Activated CD4-positive, CD25-positive, alpha-beta regulatory T cell (primary cell): ENCODE measurements at places on chromosomes 3 and 15.

GRCh38 chr15:78004919-78005634, 72.4 kb downstream of the TBC1D2B start:
- no peak for DNase-seq

GRCh38 chr3:53511246-53511645, 16.8 kb downstream of the CACNA1D start:
- DNase-seq, result no peak

DNA sequence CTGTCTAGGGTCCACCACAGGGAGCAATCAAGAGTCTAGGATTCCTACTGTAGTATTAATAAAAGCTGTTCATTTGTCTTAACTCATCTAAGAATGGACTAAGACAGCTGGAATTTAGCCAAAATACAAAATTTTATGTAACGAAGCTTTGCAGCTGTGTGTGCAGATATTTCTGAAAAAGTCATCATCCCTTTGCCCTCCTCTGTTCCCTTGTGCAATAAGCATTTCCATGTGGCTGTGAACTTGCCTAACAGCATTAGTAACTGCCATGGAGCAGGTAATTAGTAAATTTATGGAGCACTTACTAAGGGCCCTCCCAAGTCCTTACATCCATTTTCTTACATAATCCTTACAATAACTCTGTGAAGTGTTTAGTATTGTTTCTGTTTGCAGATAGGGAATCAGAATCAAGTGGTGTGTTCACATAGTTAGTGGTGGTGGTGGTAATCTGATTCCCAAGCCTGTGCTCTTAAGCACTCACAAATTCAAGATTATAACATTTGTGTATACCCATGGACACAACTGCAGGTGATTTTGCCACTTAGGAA, 114.5 kb downstream of the RARB start:
- no peak for DNase-seq

DNA sequence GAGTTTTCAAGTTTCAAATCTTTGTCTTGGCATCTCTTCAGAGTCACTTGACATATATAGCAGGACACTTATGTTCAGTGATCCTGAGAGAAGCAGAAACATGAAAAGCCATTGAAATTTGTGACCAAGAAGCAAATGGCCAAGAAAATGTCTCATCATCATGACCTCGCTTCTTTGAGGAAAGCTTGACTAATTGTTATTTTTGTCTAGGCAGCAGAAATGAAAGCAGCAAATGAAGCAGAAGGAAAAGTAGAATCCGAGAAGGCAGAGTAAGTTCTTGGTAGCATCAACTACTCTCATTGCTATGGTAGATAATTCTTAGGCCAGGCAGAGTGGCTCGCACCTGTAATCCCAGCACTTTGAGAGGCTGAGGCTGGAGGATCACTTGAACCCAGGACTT, 127.7 kb upstream of the CHRM5 start:
- DNase-seq, result no peak

DNA sequence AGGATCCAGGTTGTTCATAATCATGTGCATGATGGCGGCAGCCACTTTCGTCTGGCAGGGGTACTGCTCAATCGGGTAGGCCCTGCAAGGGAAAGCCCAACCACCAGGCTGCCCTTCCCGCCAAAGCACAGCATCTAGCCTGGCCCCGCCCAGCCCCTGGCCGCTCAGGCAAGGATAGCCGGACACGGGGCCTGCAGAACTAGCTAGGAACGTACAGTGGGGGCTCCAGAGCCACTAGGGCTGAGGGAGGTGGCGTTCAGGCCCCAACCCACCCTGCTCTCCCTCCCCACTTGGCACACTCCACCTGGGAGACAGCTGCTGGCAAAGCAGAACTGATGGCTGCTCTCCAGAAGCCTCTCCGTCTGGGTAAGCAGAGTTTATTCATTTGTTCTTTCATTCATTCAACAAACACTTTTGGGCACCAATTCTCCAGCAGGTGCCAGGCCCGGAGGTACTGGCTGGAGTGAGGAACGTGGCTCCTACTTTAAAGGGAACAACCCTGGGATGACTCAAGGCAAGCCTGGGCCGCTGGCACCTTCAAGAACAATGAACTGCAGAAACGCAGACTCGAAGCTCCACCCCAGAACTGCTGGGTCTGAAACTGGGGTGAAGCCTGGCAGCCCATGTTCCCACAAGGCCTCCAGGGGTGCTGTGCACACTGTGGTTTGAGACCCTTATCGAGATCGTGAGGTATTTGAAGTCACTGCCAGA, 7.8 kb downstream of the UROC1 start:
- DNase-seq, result no peak

DNA sequence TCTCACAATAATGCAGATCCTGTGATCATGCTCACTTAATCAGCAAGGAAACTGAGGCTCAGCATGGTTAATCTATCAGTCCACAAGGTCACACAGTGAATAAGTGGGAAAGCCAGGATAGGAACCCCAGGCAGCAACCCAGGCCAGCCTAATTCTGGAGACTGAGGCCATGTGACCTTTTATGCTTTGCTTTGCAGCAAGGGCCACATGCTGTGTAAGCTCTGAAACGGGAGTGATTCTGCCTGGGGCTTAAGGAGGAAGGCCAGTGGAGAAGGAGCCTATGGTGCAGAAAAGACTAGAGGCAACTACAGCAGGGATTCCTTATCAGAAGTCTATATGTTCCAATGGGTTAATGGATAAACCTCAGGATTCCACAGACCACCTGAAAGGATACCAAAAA, 157.6 kb upstream of the PPP2R3A start:
- DNase-seq, result no peak

DNA sequence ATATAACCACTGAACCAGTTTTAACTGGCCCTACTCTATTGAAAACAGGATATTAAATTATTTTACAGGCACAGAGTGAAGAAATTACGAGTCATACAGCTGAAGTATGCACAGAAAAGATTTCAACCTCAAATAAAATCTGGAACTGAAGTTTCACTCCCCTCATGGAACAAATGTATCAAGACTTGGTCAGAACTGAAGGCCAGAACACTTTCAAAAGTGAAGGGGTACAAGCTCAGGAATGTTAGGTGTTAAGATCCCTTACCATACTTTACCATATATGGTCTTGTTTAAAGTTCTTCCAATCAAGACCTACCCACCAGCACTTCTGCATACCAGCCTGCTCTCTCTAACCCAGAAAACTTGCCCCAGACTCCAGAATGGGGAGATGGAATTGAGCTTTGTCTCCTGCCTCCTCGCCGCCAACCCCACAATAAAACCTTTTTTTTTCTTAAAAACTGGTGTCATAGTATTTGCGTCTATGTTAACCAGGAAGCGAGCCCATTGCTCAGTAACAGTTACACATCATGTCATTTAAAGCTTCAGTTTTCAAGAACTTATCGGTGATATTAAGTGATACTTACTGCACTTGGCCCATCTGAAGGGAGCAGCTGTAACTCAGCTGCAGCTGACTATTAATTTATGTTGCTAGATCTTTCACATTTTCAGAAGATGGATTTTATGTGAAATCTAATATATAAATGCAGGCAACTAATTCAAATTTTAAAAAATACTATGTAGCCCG, 59.9 kb downstream of the OXSM start:
- no peak for DNase-seq

DNA sequence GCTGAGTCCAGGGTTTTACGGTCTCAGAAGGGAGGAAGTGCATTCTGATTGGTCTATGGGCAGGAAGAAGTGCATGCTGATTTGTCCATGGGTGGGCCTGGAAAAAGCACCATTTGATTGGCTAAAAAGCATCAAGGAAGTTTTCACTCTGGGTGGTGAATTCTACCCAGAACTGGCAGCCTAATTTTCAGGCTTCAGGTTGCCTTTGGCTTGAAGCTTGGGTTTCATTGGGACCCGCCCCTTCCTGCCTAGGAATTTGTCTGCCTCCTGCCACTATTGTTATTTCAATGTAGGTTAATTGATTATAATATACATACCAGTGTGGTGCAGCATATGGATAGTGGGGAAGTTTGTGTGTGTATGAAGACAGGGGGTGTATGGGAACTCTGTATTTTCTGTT, 1355.9 kb downstream of the SI start:
- DNase-seq, result no peak
